ENCODE measurements at places on chromosomes 4 and X. TPM values are rescaled to one million over a fixed set of nuclear protein-coding genes. Genes with fewer than 3 reads are reported as not detected.

The CNKSR2 gene
- total RNA-seq: 5.3 TPM

The PPEF1 gene
- total RNA-seq: not detected

The LRIT3 gene
- total RNA-seq: not detected

The USP53 gene
- total RNA-seq: 59.1 TPM

The CTPS2 gene
- total RNA-seq: 11.7 TPM

The GAGE1 gene
- total RNA-seq: not detected

The ZCCHC18 gene
- total RNA-seq: 0.12 TPM

The RAB41 gene
- not detected for total RNA-seq

The TSPAN7 gene
- total RNA-seq: not detected

The INTS6L gene
- 2.3 TPM for total RNA-seq

The ARMCX6 gene
- total RNA-seq: 38.6 TPM

The GLOD5 gene
- not detected for total RNA-seq

The SPANXA1 gene
- total RNA-seq: not detected
